Activated naive CD4-positive, alpha-beta T cell treated with anti-CD3 and anti-CD28 coated beads, Interleukin-2, amount 50 U/mL, for 16 hours (primary cell): ENCODE measurements at places on chromosomes 1 and 21.

GRCh38 chr1:204931768-204932572 is 61.3 kb downstream of the NFASC start:
- no peak for DNase-seq

DNA sequence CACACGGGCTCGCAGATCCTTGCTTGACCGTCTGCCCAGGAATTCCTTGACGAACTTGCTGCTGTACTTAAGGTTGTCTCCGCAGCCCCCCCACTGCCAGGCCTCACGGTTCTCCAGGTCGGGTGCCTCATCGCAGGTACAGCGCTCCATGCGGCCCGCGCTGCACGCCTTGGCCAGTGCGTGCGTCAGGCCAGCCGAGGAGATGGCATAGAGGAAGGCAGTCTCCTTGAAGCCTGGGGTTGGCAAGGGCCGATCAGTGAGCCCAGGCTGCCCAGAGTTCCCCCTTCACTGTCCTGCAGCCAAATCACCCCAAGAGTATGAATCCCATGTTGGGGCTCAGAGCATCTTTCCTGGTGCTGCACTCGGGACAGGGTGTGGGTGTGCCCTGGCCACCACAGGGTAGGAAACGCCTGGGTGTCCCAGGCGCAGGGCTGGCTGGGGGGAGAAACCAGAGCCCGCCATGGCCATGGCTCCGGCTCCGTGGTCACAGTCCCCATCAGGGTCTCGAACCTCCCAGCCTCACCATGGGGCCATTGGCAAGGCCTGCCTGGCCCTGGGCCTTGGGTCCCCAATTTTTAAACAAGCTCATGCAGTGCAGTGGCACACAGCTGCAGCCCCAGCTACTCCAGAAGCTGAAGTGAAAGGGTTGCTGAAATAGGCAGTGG is 23.4 kb downstream of the WNT9A start:
- no peak for DNase-seq

DNA sequence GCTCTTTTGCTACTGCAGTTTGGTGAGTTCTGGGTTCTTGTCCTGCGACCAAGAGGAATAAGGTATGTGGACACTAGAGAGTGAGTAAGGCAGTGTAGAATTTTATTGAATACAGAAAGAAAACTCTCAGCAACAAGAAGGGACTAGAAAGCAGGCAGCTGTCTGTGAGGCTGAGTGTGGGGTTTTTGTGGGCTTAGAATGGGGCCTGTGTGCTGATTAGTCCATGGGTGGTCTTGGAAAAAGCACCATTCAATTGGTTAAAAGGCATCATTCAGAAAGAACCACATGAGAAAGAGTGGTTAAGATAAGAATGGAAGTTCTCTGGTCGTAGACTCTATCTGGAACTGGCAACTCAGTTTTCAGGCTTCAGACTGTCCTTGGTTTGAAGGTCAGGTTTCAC is 298.8 kb downstream of the TGFB2 start:
- DNase-seq, result no peak

DNA sequence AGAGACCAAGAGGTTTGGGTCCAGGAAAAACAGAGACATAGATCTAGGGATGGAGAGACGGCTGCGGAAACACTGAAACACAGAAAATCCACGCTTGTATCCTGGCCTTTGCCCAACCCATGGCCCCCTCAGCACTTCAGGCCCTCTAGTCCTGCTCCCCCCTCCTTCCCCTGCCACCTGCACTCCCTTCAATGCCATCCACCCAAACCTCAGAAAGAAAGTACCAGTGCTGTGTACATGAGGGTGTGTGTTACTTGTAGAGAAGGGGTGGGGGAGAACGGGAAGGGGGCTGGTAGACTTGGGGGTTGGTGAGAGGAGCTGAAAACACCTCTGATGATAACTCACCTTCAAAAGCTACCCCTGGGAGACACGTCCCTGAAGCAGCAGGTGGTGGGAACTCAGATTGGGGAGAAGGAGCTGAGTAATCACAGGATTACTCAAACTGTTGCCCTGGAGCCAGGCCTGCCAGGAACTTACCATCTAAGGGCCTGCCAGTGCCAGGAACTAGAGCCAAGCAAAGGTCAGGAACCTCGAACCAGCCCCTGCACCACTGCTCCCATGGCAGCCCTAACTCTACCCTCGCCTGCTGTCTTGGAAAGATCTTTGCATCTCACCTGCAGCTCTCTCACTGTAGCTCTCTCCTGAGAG is 11.5 kb downstream of the RORC start:
- DNase-seq, result no peak

GRCh38 chr1:160850993-160851392 is 11.7 kb downstream of the CD244 start:
- DNase-seq, result no peak

DNA sequence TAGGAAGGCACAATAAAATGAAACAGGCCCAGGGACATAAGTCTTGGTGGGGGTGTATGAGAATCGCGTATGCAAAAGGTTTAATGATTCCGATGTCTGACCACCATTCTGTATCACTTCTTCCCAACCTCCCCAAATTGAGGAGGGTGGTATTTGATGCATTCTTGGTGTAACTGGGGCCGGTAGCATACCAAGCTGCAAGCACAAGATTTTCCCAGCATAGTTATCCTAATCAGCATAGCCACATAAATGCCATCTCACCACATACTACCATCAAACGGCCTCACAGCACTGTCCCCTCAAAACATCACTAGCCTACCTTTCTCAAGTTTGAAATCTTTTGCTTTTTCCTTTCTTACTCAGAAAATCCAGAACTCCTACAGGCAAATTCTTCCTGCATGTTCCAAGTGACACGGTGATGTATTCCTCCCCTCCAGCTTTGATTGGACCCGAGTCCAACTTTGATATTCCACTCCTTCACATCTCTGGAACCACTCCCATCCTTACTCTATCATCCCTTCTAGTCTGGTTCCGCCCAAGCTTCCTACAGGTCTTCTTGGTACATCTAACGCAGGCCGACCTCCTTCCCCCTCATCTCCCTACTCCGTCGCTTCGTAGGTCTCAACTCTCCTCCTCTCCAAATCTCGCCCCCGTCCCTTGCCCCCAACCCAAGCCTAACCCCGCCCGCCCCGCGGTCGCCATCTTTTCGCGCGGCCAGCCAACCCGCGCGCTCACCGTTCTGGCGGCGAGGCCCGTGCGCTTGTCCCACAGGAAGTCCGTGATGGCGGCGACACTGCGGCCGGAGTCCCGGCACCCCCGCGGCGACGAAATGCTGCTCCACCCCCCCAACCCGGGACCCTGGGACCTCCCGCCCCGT is 600 bp downstream of the CLK2 start:
- no peak for DNase-seq

- DNase-seq, result no peak
Observed at GRCh38 chr1:220876511-220877376, 2.5 kb upstream of the HLX start.

- DNase-seq, result no peak
Observed at GRCh38 chr21:43312751-43313169, 114.2 kb downstream of the SIK1 start.

GRCh38 chr21:30979054-30979453 is 59.2 kb downstream of the KRTAP19-8 start:
- DNase-seq, result no peak

DNA sequence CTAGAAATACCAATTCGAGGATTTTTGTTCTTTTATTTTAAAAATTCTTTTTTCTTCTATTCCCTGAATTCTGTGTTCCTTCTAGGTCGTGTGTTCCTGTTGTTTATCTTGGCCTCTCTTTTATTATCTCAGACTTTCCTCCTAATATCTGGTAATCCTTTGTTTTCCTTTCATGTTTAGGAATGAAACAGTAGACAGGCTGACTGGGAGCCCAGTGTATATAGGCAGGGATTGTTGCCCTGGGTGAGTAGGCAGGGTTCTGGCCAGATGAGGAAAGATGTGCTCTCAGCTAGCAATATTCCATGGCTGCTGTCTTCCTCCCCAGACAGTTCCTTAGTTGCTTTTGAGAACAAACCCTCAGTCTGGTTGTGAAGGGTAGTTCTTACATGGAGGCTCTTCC is 161.8 kb upstream of the PDE4B start:
- DNase-seq, result no peak

DNA sequence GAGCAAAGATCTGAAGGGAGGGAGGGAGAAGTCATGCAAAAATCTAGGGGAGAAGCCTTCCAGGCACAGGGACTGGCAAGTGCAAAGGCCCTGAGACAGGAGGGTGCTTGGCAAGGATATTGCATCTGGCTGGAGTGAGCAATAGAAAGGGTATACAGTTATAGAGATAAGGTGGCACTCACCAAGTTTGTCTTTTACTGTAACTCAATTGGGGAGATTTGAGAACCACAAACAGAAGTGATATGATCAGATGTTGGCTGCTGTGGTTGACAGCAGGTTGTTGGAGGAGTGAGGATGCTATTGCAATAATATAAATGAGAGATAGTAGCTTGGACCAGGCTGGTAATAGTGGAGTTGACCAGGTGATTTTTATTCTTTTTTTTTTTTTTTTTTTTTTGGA is 25.6 kb downstream of the MCOLN3 start:
- no peak for DNase-seq

DNA sequence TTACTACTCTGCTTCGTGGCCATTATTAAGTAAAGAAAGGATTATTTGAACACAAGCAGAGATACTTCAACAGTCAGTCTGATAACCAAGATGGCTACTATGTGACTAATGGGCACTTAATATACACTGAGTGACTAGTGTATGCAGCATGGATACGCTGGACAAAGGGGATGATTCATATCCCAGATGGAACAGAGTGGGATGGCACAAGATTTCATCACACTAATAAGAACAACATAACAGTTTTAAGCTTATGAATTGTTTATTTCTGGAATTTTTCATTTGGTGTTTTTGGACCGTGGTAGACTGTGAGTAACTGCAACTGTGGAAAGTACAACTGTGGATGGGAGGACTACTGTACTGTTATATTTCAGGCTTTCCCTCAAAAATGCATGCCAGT is 9.4 kb downstream of the ZCCHC17 start:
- no peak for DNase-seq

DNA sequence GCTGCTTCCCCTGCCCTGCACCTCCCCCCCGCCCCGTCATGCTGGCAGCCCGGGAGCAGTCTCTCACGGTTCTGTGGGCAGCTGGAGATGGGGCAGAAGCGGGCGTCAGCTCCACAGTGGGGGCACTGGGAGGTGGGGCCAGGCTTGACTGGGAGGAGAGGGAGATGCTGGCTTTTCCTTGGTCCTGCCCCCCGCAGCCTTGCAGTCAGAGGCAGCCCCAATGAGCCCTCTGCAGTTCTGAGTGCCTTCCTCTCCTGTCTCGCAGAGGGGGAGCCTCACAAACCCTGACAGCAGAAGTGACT is 21.7 kb downstream of the ARHGEF10L start:
- DNase-seq, result no peak

DNA sequence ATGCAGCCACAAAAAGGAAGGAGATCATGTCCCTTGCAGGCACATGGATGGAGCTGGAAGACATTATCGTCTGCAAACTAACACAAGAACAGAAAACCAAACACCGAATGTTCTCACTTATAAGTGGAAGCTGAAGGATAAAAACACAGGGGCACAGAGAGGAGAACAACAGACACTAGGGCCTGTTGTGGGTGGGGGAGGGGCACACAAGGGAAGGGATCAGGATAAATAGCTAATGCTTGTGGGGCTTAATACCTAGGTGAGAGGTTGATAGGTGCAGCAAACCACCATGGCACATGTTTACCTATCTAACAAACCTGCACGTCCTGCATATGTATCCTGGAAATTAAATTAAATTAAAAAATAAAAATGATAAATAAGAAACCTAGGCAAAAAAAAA is 969.9 kb downstream of the TTLL7 start:
- no peak for DNase-seq

DNA sequence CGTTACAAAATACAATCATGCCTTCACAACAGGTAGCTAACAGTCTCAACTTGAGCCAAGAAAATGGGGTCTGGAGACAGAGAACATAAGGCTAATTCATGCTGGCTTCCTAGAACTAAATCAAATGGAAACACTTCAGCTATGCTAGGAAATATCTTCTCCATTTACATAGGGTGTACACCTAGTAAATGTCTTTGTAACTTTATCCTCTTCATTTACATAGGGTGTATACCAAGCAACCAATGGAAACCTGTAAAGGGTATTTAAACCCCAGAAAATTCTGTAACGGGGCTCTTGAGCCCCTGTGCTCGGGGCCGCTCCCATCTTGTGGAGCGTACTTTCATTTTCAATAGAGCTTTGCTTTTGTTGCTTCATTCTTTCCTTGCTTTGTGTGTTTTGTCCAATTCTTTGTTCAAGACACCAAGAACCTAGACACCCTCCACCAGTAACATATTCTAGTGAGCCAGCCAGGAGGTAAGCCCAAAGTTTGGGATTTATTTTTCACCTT is 19.5 kb upstream of the CYP4X1 start:
- no peak for DNase-seq

- no peak for DNase-seq
Observed at GRCh38 chr1:211656728-211657127, 18.7 kb downstream of the NEK2 start.

GRCh38 chr1:10768552-10768951 is 27.9 kb downstream of the CASZ1 start:
- DNase-seq, result no peak

DNA sequence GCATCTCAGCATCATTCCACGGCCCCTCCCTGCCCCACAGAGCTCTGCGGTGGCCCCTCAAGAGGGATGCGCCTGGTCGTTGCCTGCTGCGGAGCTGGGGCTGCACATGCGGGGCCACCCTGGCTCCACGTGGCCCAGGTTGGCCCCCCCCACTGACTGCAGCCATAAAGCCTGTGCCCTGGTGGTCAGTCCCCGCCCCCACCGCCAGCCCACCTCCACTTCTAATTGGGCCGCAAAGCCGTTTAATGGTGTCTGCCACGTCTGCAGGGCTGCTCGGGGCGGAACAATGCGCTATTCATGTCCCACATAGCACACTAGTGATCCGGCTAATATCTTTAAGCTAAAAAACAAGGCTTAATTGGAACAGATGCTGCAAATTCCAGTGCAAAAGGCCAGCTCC is 33.5 kb upstream of the ACTRT2 start:
- no peak for DNase-seq

DNA sequence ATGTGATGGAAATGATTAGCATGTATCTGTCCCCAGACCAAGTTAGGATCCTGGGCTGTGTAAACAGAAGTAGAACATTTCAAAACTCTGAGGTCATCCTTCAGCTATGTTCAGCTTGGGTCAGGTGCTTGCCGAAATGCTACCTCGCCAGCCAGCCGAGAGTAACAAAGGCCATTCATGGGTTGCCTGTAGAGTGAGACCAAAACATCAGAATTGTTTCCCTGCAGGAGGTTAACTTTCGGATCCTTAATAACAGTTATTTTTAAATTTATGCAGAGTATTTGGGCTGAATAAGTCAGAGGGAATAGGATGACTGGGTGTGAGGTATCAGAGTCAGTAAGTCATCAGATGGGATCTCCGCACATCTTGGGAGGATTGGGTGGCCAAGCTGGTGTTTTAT is 35.6 kb downstream of the SMYD2 start:
- DNase-seq, result no peak

DNA sequence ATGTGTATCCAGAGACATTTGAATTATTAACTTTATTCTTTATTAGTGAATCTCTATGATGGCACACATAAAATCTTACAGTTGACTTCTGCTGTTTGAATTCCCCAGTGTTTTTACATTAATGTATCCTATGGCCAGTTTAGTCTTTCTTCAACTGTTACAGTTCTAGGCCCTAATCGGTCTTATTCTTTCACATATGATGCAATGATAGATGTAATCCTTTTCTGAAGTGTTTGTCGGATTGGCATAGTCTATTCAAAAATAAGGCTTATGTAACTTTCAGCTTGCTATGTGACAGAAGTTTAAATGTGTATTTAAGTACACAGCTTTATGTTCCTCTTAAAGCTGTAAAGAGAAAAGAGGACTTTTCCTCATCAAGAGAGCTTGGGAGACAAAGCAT is 26.4 kb upstream of the KIAA1614 start:
- DNase-seq, result no peak
